ENCODE measurements at places on chromosomes 2 and 18.

DNA sequence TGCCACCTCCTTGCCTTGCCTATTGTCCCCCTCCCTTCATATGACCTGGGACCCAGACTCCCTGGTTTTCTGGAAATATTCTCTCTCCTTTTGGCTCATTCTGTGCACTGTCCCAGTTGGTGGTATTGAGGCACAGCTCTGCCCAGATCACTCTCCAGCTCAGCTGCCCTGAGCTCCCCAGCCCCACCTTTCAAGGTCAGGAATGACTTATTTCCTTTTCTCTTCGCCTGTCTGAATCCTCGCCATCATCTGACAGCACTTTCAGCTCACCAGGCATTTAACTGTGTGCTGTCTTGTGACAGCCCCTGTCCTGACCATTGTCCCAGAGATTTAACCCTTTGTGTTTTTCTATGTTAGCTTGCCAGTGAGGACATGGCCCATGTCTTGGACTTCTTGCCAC lies 133.0 kb downstream of the MSH2 start:
- no peak for DNase-seq

DNA sequence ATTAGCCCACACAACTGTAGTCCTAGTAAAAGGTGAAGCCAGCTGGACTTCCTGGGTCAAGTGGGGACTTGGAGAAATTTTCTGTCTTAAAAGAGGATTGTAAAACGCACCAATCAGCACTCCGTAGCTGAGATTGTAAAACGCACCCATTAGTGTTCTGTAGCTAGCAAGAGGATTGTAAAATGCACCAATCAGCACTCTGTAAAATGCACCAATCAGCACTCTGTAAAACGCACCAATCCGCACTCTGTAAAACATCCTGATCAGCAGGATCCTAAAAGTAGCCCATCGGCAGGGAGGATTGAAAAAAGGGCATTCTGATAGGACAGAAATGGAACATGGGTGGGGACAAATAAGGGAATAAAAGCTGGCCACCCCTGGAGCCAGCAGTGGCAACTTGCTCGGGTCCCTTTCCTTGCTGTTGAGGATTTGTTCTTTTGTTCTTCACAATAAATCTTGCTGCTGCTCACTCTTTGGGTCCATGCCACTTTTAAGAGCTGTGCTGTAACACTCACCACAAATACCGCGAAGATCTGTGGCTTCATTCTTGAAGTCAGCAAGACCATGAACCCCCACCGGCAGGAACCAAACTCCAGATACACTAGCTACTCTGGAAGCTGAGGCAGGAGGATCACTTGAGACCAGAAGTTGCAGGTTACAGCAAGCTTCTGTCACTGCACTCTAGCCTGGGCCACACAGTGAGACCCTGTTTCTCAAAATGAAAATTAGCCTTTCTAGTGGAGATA lies 102.6 kb downstream of the HS6ST1 start:
- DNase-seq, result no peak

- DNase-seq, result peak; percentile 53
Measured at GRCh38 chr2:86087936-86088850, 17.5 kb downstream of the POLR1A start.

DNA sequence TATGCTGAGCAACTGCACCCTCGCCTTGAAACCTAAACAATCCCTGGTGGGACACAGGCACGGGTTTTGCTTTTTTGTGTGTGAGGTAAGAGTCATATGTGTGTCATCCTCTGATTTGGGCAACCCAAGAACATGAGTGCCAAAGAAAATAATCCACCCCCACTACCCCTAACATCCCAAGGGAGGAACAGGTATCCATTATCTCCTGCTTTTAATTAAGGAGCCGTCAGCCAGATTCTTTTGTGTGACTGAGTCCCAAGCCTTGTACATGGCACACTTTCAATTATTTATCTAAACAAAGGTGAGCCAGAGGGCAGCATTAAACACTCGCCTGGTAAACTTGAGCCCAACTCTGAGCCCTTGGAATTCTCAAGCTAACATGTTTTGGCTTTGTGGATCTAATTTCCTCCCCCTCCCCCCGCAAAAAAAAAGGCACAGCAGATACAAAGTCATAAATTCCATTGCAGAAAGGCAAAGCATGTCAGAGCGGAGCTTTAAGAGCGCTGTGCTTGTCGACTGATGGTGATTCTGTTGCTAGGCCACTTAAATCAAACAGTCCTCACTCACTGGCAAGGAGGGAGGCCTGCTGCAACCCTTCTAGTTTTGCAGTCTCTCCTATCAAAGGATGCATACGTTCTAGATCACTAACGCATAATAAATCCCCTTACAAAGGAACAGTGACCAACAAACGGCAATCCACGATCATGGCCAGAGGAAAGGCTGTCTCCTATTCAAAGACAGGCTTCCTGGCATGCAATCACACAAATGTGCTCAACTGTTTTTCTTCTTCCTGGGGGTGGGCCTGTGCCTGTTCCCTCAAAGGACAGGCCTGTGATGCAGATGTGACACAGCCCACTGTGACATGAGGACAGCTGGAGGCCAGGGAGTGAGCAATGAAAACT lies 143.5 kb upstream of the LMAN1 start:
- DNase-seq, result no peak

DNA sequence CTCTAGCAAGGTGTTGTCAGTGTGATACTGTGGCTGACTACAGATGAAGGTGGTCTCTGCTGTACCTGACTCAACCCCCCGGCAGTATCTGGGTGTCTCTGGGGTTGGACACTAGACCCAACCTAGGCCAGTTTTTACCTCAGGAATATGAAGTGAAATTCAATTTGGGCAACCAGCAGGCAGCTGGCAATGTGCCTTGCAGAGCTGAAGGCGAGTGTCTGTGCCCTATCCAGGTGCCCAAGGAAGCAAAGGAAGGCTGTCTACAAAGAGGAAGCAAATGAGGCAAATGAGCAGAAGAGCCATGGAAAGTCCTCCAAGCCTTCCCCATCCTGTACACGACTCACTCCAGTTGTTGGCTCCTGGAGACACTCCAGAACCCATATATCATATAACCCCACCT lies 264.6 kb upstream of the AGAP1 start:
- DNase-seq, result no peak

DNA sequence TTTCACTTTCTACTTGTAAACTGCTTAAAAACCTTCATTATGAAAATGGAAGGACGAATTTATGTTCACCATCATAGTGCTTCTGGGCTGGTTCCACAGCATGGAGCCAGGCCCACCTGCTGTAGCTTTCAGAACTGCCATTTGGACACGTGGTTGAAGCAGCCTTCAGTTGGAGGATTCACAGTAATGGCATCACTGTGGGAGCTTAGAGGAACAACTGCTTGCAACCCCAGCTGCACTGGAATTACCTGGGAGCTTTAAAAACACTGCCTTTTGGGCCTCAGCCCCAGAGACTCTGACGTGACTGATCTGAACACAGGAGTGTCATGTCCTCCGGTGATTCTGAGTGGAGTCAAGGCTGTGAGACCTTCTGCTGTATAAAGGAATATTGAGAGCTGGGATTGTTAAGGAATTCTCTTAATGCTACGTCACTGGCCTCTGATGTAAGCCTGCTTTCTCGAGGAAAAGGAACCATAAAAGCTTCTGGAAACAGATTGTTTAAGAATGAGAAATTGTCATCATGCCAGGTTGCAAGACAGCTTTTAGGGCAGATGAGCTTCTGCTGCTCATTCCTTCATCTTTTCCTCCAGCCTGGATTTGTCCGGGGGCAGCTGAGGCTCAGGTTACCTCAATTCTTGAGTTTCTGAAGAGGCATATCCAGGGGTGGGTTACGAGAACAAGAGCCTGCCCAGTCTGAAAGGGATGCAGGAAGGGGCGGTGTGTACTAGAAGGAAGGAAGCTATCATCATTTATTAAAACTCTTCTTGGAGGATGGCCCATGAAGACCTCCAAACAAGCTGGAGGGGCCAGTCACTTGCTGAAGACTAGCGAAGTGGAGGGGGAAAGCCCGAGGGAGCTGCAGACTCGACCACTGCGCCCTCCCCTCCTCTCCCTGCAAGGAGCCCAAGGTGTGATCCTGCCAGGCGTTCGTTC lies 1.3 kb upstream of the IL1R1 start:
- DNase-seq, result no peak

DNA sequence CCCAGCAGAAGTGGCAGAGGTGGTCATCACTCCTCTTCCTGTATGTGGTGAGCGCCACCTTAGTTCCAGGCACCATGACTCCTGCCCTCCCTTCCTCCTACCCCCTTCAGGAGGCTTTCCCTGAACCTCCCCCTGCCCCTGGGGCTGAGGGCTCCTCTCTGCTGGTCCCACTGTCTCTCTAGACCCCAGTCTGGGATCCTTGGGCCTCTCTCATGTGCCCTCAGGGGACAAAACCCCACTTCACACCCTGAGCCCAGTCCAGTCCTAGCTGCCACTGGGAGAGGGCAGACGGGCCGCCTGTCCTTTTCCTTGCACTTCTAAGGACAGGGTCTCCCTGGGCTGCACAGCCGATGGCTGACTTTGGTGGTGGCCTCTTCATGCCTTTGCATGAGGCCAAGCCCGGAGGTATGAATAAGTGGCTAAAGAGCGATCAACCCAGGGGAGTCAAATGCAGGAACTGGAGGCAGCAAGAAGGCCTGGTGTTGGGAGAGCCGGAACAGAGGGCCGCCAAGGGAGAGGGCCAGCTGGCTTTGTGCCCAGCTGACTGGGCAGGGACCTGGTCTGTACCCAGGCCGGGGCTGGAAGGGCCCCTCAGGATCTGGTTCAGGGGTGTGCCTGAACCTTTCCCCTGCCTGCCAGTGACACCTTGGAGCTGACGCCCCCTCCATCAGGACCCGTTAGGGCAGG lies 29.5 kb downstream of the GLI2 start:
- DNase-seq, result no peak

DNA sequence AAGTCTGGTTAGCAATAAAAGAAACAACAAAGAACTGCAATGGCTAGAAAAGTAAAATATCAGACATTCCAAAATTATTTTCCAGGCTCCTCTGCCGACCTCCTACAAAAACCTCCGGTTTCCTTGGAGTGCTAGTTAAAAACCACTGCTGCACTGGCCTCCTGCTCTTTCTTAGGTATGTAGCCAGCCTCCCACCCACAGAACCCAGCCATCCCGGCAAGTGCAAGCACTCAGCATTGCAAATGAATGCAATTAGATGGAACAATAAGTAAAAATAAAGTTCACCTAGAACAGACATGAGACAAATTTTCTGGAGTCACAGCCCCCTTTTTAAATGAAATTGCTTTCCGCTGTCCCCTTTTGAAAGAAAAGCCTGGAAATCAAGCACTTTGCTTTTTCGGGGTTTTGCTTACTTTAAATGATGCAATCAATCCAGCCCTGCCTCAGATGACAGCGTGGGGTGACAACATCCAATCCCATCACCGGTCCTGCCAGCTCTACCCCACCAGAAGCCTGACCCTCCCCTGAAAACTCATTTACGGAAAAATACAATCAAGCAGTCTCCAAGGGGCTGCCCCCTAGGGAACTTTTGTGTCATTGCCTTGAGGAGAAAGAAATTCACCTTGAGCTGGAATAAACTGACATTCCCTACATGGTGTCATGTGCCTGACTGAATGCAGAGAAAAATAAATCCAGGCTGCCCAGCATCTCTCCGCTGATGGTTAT lies 199.8 kb downstream of the EPHA4 start:
- DNase-seq, result no peak

DNA sequence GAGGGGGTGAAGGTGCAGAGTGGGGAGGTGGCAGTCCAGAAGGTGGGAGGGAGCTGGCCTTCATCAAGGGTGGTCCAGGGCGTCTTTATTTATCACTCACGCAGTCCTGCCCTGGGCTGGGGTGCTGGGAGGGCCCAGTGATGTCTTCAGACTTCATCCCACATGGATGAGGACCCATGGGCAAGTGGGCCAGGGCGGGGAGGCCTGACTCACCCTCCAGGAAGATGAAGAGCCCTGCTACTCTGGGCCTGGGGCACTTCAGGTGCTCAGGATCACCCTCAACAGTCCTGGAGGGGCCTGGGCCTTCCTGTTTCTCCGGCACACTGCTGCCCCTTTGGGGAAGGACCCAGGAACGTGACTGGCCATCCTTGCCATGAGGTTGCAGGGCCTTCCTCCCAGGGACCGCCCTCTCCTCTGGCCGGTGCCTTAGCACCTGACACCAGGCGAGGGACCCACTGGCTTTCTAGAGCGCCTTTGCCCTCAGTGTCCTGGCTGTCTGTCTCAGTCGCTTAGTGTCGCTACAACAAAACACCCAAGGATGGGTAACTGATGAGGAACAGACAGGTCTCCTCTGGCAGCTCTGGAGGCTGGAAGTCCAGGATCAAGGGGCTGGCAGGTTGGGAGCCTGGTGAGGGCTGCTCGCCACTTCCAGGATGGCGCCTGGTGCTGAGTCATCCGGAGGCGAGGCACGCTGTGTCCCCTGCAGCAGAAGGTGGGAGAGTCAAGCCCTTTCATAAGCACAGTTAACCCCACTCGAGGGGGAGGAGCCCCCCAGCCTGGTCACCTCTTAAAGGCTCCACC lies 57.8 kb upstream of the HS6ST1 start:
- no peak for DNase-seq

GRCh38 chr2:219405451-219405850 lies 12.7 kb upstream of the DES start:
- no peak for DNase-seq

DNA sequence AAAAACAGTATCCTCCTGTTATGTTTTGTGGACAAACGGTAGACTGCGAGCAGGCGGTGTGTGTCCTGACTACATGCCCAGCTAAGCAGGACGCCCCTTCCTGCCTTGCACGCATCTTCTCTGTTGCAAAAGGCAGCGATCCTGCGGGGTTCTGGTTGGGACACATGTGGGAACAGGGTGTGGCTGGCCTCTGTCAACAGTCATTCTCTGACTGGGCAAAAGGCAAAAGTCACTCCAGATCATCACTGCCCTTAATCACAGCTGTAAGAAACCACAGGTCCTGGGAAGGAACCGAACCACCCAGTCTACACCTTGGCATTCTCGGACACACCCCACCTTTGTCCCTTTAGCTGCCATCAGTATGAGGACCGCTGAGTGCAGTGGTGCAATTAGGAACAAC lies 44.3 kb upstream of the TMEM87B start:
- DNase-seq, result no peak

DNA sequence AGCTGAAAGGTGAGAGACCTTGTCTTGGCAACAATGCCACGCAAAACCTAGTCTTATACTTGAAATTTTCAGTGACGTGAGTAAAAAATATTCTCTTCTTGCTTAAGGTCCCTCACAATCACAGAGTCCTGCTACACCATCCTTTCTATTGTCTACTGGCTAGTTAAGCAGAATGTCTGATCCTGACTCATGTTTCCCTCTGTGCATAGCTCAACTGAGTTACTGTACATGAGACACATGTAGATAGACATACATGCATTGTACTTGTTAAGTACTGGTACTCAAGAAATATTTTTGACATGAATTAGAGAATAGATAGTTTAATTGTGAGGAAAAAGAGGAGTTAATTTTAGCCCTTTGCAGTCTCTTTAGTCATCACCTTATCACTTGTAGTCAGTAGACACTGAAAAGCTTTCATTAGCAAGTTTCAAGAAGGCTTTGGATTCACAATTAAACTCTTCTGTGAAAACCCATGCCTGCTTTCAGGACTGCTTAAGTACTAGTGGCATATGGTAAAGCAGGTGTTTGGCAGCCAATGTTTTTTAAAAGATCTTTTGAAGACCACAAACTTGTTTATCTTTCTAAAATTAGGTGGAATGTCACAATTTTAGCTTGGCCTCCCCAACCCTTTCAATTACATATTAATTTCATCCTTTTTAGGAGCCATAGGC lies 158.7 kb upstream of the CCDC150 start:
- no peak for DNase-seq

All from 8988T (cell line).